ENCODE measurements at places on chromosomes 6 and 20.

GRCh38 chr6:117558818-117559217 lies 43.5 kb downstream of the GOPC start:
- DNase-seq = no peak

DNA sequence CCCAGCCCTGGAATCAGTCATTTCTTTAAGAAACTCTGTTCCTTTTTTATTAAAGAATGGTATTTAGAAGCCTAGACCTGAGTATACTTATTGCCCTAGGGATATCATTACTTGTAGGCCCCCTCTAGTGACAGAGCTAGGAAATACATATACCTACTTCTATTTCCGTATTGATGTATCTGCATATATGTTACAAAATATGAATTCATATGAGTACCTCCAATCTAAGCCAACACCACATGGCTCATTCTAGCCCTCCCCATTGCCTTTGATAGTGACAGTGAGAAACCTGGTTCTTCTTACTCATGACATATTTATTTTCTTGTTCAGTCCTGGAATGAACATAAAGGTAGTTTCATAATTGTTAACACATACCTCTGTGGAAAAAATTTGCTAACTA lies 137.2 kb downstream of the FARS2 start:
- no peak for DNase-seq

GRCh38 chr20:33552519-33552918 lies 62.6 kb downstream of the CBFA2T2 start:
- no peak for DNase-seq

DNA sequence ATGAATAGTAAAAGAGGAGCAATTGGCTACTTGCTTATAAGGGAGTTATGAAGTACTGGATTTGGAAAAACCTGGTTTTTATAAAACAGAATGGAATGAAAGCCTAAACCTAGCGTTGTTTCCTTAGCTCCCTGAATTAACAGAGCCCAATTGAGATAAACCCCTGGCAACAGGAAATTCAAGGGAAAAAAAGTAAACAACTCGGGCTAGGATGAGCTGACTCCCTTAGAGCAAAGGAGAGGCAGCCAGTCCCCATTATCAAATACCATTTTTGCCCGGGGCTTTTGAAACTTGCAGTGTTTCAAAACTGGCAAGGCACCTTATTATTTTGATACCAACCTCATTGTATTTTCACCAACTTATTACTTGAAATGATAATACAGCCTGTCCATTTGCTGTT lies 587.5 kb downstream of the CD109 start:
- DNase-seq = no peak

GRCh38 chr6:164078532-164079274 lies 664.2 kb downstream of the QKI start:
- DNase-seq = no peak

Measured in astrocyte of the cerebellum (primary cell).